ENCODE measurements at places on chromosomes 12 and 14.

DNA sequence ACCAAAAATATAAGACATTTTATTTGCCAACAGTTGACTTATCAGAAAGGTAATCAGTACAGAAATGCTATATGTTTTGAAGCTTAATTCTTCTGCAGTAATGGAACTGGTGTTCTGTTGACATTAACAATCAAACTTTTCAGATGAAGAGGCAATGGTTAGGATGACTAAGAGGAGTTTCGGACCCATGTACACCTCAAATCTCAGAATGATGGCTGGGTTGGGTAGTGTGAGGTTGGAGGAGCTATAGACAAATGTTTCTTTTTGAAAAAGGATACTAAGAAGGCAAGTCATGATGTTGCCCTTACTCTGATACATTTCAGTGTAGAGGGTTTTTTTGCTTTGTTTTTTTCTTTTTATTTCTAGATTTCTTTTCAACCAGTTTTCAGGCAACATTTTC lies 66.9 kb downstream of the KNTC1 start:
- DNase-seq = no peak

- no peak for DNase-seq
Measured at GRCh38 chr12:130764073-130764472, 48.0 kb upstream of the RIMBP2 start.

GRCh38 chr14:67360470-67361206 lies 510 bp downstream of the EIF2S1 start:
- DNase-seq = no peak

- no peak for DNase-seq
Measured at GRCh38 chr14:22561661-22562579, 27.1 kb downstream of the DAD1 start.

GRCh38 chr14:86652526-86652925 lies 1122.6 kb downstream of the FLRT2 start:
- no peak for DNase-seq

DNA sequence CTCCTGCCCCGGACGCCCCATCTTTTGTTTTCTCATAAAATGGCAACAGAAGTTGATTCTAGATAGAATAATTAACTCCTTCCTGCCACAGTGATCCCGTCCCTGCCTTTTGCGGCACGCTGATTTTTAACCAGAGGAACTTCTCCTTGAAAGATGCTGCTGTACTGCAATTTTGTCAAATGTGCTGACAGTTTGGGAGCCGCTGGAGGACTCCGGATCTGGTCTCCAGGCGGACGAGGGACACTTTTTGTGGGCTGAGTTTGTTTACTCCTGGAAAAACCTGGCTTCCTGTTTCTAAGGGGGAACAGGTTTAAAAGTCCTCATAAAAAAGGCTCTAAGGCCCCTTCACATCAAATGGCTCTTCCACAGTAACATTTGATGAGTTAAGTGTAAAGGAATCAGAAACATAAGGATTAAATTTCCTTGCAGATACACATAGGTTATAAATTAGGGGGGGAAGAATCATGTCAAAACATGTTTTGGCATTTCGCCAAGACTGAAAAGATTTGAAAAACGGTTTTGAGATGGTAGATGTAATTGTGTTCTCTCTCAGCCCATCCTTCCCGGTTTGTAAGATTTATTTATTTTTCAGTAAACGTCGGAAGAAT lies 15.5 kb downstream of the FZD10 start:
- DNase-seq = no peak

DNA sequence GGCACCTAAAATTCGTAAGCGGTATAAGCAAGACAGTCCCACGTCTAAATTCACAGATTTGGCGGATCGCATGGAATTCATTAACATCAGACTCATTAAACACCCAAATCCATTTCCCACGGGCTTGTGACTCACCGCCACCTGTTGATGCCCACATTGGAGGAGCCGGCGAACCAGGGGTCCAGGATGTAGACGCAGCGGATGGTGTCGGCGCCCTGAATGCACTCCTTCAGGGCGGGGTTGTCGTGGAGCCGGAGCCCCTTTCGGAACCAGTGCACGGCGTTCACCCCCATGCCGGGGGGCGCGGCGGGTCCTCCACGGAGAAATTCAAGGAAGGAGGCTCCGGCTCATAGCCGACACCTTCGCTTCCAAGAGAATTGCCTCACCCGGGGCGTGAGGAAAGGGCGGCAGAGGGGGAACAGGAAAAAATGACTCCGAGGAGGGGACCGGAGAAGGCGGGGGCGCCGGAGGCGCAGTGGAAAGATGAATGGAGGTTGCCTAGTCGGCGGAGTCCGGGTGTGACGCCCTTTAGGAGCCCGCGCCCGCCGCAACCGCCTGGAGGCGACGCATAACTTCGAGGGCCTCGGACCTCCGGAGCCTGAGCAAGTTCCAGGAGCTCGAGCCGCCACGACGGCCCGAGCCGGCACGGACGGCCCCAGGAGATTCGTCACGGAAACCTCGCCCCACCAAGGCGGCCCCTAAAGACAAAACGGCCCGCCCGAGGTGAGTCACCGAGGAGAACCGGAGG lies 506 bp downstream of the CRY1 start:
- DNase-seq = peak; percentile 64

- no peak for DNase-seq
Measured at GRCh38 chr14:85054178-85054577, 475.8 kb upstream of the FLRT2 start.

- DNase-seq = no peak
Measured at GRCh38 chr14:55897031-55897430, 221.2 kb upstream of the PELI2 start.

DNA sequence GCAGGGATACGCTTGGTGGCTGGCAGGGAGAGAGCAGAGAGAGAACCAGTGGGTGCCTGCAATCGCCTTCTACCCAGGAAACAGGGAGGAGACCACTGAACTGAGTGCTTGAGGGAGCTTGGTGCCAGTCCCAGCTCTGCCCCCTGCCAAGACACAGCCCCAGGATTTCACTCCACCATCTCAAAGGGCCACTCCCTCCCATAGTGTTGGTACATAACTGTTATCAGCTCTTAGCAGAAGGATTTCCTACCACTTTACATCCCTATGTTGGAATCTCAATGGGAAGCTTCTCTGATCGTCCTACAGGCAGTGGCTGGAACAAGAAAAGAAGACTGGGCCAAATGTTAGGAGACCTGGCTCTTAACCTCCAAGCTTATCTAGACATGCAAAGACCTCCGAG lies 157.4 kb upstream of the FOXN3 start:
- no peak for DNase-seq

DNA sequence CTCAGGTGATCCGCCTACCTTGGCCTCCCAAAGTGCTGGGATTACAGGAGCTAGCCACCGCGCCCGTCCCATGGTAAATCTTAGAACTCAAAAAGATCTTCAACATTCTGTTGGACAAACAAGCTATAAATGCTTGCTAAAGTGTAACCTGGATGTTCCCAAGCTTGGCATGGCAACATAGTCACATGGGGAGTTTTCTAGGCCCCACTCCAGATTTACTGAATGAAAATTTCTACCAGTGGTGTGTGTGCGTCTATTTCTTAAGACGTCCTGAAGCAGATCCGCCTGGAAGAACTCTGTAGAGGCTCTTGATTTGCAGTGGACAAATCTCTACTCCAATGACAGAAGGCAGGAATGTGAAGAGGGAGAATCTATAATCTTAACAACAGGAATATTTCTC lies 59.9 kb downstream of the ZFYVE21 start:
- no peak for DNase-seq

DNA sequence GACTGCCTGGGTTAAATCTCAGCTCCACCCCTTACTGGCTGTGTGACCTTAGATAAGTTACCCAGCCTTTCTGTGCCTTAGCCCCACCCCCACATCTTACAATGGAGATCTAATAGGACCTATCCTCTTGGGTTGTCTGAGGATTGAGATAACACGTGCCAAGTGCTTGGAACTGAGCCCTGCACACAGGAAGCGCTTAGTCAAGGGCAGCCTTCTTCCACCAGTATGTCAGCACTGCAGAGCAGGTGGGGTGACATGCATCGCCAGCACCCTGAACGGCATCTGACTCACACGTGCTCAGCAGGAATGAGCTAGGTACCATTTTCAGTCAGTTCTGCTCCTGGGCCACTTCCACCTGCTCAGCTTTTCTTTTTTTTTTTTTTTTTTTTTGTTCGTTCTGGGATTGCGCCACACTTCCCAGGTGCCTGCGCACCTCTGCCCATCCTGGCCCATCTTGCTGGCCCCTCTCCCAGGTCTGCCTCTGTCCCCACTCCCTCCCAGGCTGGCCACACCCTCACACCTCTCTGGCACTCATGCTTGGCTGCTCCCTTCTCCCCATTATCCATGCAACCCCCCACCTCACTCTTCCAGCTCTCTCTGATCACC lies 19.6 kb downstream of the LGMN start:
- DNase-seq = peak; percentile 20

DNA sequence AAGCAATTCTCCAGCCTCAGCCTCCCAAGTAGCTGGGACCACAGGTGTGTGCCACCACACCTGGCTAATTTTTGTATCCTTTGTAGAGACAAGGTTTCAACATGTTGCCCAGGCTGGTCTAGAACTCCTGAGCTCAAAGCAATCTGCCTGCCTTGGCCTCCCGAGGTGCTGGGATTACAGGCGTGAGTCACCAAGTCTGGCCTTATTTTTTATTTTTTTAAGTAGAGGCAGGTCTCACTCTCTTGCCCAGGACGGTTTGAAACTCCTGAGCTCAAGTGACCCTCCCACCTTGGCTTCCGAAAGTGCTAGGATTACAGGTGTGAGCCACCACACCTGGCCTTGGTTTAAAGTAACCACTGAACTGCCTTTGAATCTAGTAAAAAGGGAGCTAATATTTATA lies 56.8 kb downstream of the SPPL3 start:
- DNase-seq = no peak

GRCh38 chr12:29732191-29732590 lies 51.6 kb downstream of the TMTC1 start:
- DNase-seq = no peak

DNA sequence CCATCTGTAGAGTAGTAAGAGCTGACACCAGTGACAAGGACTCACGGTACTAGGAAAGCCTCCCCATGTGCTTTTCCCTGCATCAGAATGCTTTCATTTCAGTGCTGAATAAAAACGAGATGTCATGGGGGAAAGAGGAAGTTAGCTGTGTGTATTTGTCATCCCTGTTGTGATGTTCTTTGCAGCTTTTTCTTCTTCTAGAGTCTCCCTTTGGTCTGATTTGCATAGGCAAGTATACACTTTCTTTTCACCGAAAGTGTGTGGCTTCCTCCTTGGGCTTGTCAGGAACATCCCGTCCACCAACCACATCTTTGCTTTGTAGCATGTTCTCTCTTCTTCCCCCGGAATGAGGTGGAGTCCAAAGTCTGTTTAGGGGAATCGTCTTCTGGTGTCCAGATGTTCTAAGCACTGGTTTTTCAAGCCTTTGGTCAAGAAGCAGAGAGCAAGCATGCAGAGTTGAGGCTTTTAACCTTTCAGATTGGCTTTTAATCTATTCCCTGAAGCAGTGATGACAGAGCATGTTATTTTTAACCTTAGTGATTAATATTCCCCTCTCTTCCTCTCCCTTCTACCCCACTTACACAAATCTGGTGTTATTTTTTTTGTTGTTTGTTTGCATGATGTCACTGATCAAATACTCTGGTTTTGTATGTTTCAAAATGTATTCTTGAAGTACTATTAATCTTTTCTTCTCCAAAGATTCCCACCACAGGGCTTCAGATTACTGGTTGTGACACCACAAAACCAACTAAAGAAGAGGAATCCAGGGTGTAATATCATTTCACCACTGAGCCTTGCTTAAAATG lies 163.4 kb downstream of the SAMD4A start:
- DNase-seq = no peak

DNA sequence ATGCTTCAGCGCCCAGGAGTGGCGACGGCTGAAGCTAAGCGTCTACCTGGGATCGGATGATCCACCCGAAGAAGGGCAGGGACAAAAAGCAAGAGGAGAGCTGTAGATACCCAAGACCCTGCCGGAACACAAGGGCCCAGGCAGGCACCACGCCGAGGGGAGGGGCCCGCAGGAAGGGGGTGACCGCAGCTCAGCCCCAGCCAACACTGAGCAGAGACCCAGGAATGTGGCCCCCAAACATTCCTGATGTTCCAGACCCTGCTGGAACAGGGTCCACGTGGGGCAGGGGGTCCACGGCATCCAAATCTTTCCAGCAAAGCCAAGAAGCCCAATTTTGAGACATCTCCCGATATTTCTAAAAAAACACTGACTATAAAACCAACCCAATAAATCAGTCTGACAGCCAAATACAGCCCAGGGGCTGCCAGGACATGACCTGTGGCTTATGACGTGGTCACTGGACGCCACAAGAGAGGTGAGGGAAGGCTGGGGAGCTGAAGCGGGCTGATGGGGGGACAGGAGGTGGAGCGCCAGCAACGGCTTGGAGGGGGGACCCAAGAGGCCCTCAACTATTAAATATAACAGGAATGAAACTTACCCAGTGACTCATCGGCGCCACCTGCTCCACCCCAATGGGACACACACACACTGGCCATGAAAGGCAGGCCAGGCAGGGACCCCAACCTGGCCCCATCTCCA lies 58.9 kb downstream of the NCOR2 start:
- no peak for DNase-seq

DNA sequence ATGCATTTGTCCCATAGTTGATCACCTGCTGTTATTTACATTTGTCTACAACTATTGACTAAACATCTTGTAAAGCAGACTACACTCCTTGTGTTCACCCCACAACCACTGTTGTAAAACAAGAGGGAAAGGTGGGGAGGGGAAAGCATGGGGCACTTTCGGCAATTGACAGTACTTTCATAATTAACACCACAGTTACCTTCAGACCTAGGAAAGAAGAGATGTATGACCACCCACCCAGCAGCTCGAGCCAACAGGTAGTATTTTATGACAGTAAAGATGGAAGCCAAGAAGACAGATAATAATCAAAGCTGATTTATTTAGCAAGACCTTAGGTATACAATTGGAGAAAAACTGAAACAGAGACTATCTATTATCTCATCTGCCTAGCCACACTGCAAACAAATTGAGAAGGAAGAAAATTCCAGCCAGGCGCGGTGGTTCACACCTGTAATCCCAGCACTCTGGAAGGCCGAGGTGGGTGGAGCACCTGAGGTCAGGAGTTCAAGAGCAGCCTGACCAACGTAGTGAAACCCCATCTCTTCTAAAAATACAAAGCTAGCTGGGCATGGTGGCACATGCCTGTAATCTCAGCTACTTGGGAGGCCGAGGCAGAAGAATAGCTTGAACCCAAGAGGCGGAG lies 11.2 kb downstream of the HECTD4 start:
- no peak for DNase-seq

DNA sequence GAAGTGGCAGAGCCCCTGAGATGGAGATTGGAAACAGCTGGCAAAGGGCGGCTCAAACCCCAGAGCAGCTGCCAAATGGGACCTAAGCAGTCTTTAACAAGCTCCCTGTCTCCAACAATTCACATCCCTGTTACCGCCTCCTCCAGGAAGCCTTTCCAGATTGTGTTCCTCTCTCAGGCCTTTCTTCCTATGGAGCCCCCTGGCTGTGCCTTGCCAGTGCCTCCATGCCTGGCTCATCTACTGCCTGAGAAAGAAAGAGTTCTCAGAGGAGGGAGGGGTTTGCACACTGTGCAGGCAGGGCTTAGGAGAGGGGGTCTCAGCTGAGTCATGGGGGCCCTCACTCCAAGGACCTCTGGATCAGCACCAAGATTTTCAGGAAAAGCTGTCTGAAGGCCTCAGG lies 8.8 kb upstream of the KRT74 start:
- DNase-seq = no peak

GRCh38 chr12:19012965-19013364 lies 116.6 kb upstream of the PLEKHA5 start:
- no peak for DNase-seq

Data from left hindlimb (tissue), 1 donor.